Left hindlimb (tissue), 1 donor: ENCODE measurements at places on chromosomes 1 and 21.

DNA sequence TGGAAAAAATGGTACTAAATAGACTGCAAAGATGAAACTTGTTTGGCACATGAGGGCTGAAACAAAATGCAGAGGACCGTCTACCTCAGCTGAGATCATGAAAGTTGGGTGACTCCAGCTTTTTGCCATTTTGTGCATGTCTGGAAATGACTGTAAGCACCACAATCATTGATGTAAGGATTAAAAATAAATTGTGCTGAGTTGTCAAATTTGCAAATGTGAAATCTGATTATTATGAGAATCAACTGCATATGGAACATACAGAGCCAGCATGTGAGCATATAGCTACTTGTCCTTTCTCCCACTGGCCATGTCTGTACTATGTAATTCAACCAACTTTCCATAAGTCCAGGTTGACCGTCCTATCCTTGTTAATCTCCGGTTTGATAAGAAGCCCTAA, 736.9 kb upstream of the PRMT6 start:
- no peak for DNase-seq

DNA sequence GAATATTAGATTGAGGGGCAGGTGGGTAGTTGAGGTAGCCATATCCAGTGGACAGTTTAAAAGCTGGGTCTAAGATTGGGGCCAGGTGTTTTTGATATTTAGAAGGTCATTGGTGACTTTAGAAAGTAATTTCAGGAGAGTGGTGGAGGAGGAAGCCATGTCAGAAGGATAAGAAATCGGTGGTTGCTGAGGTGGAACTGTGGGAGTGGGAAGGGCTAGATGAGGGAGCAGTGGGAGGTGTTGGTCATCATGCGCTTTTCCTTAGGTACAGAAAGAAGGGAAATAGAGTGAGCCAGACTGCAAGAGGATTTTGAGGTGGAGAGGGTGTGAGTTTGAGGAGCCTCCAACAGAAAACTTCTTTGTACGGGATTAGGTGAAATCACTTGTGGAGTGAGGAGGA, 7.2 kb downstream of the MTR start:
- DNase-seq: no peak

DNA sequence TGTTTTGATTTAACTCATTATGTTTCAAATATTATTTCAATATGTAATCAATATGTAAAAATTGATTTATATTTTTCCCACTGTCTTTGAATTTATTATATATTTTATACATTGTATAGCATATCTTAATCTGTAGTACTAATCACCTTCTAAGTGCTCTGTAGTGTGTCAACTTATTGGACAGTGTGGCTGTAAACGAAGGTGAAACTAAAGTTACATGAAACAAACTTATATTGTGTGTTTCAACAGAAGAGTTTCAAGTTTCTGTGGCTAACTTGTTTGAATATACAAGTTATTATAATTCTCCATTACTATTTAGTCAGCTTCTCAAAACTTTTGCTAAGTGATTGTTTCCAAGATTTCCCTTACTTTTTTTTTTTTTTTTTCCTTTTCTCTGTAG, 175.8 kb downstream of the DHRS3 start:
- no peak for DNase-seq

DNA sequence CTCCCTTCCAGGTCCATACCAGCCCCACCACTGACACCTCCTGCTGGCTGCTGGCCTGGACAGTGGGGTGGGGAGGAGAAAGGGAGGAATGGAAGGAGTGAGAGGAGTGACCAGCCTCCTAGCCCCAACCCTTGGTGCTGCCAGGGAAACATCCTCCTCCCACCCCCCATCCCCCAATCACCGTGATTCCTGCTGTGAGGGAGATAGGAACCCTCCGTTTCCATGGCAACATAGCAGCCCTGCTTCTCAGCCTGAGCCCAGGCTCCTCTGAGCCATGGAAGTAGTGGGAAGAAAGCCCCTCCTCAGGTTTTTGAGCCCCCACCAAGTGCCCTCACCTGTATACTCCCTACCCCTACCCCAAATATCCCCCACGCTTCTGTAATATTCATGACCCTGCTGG, 44.4 kb upstream of the SCMH1 start:
- no peak for DNase-seq

DNA sequence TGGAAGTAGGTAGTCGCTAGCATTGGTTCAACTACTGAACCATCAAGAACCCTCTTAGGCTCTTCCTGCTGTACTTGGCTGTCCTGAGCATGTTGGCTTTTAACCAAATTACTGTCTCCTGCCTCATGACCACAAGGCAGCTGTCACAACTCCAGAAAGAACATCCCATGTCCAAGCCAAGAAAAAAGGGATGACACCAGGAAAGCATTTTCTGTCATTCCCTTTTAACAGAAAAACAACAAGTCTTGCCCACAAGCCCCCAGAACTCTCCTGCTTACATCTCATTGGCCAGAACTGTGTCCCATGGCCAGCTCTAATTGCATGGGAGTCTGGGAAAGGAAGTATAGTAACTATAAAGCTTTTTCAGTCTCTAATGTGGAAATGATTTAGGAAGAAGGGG, 2.4 kb upstream of the RNU5D-1 start:
- DNase-seq: no peak

GRCh38 chr21:35573472-35574374, 486.6 kb downstream of the SETD4 start:
- DNase-seq: no peak
